ENCODE measurements at places on chromosomes 7 and 10.

- DNase-seq: peak; percentile 90
Observed at GRCh38 chr7:77661816-77662215, 34.4 kb upstream of the RSBN1L start.

DNA sequence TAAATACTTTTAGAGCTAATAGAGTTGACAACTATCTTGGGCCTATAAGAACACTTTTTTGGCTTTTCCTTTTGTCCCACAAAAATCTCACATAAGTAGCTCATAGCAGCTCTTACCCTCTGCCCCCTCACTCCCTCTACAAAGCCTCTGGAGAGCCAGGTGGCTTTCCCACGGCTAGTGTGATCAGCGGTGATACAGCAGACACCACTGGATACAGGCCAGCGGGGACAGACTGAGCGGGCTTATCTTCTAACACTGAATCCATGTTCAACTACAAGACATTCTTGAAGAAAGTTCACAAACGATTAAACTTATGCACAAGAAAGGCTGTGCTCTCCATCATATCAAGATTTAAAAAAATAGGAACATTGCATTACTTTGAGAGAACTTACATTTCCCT is 377.2 kb downstream of the PARD3 start:
- DNase-seq: no peak

- no peak for DNase-seq
Observed at GRCh38 chr7:120691915-120692314, 166.0 kb downstream of the TSPAN12 start.

DNA sequence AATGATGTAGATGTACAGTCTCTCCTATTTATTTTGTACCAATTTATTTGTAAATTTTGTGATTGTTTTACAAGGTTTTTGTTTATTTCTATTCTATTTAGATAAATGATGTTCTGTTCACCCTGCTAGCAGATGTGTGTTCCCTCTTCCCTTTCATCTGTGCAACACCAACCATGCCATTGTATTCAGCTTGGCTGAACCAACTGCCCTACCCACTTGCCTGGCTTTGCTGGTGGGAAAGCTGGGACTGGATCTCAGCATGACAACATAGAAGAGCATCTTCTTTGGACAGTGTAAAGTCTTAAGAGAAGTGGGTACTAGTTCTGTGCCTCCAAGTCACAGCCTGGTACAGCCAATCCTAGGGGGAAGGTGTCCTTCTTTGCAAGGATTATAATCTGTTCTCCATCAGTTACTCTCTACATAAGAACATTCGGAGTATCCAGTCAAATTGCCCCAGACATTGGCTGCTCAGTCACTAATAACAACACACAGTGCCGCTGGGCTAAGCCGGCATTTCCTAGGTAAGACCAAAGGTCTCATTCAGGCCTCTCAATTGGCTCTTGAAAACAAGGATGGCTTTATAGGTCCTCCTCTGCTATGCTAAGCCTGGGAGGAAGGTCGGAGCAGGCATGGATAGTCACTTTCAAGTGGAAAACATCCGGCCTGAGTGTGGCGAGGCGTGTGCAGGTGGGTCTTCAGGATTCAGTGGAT is 109.7 kb downstream of the NT5C2 start:
- DNase-seq: no peak

DNA sequence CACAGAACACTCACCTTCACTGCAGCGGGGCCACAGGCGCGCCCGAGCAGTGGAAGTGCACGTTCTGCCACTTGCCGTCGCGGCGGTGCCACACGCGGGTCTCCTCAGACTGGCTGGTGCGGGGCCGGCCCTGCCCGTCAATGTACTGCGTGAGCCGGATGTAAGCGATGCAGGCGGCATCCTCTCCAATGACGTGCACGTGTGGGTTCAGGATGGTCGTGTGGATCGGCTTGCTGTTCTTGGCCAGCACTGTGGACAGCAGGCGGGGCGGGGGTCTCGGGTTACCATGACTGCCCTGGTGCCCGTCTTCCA is 19.2 kb downstream of the YKT6 start:
- DNase-seq: no peak

- no peak for DNase-seq
Observed at GRCh38 chr10:123557366-123558108, 108.6 kb upstream of the GPR26 start.

DNA sequence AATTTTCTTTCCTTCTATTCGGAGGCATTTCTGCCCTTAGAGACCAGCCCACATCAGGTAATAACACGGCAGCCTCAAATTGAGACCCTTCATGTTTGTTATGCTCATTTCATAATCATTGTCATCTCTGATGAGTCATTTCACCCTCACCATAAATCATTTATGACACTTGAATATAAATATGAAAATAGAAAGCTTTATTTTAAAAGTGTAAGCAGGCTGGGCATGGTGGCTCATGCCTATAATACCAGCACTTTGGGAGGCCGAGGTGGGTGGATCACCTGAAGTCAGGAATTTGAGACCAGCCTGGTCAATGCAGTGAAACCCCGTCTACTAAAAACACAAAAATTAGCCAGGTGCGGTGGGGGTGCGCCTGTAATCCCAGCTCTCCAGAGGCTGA is 57.4 kb upstream of the EGFR start:
- no peak for DNase-seq

GRCh38 chr10:125236091-125236490 is 75.7 kb upstream of the CTBP2 start:
- DNase-seq: no peak

- no peak for DNase-seq
Observed at GRCh38 chr7:83280671-83281070, 118.0 kb upstream of the PCLO start.

GRCh38 chr10:112708461-112708860 is 241.6 kb upstream of the TCF7L2 start:
- no peak for DNase-seq

DNA sequence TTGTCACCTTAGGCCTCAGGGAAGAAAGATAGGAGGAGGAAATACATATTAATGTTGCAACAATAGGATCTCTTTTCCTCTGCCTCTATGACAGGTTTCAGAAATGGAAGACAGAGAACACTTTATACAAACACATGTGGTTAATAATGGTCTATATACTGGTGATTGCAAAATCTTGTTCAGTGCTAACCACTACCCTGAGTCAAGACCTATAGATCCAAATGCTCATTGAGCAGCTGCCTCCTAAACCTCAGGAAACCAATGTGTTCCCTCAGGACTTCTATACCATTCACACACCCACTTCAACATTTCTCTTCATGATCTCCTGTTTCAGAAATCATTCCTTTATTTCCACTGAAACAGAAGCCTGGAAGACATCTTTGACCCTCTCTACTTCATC is 32.5 kb upstream of the VWDE start:
- DNase-seq: no peak

DNA sequence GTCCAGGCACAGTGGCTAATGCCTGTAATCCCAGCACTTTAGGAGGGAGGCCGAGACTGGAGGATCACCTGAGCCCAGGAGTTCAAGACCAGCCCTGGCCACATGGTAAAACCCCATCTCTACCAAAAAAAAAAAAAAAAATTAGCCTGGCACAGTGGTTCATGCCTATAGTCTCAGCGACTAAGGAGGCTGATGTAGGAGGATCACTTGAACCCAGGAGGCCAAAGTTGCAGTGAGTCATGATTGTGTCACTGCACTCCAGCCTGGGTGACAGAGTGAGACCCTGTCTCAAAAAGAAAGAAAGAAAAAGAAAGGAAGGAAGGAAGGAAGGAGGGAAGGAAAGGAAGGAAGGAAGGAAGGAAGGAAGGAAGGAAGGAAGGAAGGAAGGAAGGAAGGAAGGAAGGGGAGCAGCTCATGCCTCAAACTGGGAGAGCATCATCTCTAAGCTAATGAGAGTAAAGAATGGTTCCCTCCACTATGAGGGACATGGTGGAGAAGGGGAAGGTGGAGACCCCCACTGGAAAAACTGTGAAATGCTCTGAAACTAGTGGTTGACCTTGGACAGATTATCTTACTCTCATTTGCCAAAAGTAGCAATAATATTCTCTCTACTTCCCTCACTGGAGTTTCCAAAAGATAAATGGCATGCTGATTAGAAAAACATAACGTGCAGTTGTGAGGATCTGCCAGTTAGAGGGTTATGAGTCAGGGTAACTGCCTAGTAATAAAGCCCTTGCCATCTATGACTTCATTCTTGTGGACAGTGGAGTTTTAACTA is 16.8 kb downstream of the GIMAP5 start:
- DNase-seq: peak; percentile 12

DNA sequence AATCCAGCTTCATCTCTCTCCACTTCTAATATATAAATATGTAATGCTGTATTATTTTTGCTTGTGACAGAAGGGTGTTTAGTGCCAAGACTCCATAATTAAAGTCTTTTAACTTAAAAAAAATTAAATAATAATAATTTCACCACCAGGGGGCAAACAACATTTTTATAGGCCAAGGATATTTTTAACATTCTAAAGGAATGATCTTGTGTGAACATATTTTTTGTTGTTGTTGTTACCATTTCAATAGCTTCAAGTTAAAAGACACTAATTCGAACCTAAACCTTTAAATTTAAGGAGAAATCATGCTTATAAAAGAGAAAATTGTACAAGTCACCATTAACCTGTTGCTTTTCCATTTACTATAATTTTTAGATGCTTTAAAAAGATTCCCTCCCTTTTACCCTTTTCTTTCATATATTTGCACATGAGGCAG is 7.5 kb upstream of the DNAJC1 start:
- DNase-seq: peak; percentile 29

DNA sequence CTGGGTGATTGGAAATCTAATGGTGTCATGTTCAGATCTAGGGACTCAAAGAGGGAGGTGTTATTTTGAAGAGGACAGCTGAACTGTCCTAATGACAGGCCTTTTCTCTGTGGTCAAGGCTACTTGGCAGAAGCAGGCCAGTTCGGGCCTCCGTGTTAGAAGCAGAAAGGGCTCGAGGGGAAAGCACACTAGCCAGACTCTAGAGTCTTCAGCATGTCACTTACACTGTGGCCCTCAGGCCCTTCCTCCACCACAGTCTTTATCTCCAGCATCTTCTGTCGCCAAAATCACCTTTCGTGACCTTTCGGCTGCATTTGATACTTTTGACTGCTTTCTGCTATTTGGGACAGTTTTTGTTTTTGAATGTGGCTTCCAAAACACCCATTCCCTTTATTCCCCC is 123.3 kb downstream of the CNNM2 start:
- DNase-seq: no peak

DNA sequence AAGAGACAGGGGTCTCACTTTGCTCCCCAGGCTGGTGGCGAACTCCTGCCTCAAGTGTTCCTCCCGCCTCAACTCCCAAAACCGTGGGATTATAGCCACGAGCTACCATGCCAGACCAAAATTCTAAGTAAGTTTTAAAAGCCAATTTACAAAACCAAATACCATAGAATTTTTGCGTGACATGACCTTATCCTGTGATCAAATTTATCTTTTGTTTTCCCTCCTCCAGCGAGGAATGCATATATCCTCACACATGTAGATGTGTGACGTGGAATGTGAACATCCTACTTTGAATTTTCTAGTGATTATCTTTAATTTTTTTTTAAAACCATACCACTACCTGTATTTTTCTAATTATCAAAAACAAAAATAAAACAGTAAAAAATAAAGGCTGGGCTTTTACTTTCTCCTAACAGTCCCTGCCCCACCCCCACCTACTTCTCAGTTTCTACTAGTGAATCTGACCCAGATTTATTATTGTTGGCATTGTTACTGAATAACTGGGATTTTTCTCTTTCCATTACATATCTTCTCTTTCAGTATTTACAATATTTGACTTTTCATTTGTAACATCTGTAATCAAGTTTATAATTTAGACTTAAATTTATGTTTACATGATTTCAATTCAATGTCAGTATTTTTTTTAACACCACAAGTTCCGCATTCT is 26.0 kb downstream of the CYTH3 start:
- no peak for DNase-seq

- no peak for DNase-seq
Observed at GRCh38 chr7:47074702-47075153, 507.2 kb downstream of the TNS3 start.

DNA sequence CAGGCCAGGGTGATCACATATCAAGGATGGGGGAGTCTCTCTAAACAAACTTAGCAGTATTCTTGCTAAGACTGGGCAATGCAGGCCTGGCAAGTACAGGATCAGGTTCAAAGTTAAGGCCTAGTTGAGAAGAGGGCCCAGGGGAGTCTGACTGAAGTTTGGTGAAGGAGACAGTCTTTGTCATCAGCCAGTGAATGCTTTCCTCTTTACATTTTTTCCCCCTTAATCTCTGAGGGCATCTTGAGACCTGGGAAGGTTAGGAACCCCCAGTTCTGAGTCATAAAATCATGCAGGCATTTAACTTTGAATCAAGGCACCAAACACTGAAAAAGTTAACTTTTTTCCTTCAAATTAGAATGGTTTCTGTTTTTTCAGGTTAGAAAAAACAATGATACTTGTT is 311.5 kb downstream of the REEP3 start:
- DNase-seq: no peak

GRCh38 chr7:20214921-20215669 is 2.1 kb downstream of the MACC1 start:
- no peak for DNase-seq

DNA sequence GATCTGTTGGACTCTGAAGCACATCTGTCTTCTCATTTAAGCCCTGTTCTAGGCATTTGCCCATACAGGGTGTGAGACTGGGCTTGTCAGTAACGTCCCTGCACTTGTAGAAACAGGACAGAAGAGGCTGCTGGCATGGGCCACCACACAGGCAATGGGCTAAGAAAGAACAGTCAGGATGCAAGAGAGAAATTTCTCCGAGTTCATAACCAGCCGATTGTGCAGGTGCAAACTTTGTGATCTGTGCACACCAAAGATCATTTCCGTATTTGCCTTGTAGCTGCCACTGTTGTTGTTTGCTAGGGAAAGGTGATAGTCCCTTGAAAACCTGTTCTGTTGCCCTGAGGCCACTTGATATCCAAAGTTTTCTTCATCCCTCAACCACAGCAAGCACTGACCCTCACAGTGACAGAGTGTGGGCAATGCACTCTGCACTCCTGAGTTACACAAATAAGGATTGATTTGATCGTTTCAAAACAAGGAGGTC is 20.3 kb downstream of the KLF6 start:
- DNase-seq: no peak

DNA sequence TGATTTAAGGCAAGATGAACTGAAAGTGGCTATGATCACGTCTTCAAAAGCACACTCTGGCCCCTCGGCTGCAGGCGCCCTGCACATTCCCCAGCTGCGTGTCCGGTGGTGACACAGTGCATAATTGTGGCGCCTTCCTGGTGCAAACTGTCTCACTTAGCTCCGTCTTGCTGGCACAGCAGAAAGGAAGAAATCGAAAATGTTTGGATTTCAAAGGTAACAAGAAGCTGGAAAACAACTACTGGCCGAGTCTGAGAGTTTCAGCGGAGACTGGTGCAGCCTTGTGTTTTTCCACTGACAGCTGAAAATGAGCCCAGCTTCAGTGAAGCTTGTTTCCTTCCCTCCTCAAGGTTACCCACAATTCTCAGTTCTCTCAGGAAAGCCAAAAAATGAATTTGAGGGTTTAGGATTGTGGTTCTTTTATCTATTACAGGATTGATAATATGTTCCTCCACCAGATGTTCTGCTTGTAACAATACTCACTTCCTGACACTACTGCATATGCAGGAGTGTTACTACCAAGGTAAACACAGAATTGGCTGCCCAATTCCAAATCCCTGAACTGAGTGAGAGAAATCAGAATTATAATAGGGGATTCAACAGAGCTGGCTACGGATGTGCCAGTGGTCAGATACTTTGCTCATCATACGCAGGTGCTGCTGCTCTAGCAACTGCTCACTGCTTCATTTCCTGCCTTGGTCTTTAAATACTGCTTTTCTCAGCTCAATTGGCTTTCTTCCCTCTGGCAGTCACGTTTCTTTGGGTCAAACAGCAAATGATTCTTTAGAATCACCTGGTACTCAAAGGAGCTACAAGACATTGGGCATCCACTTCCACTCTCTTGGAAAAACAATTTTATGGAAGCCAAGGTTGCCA is 63.7 kb downstream of the TRUB1 start:
- DNase-seq: no peak

GRCh38 chr10:110992006-110992800 is 72.8 kb downstream of the SHOC2 start:
- DNase-seq: no peak
